T-helper 17 cell (primary cell): ENCODE measurements at places on chromosomes 4 and X. TPM values are rescaled to one million over a fixed set of nuclear protein-coding genes. Genes with fewer than 3 reads are reported as not detected.

DNA sequence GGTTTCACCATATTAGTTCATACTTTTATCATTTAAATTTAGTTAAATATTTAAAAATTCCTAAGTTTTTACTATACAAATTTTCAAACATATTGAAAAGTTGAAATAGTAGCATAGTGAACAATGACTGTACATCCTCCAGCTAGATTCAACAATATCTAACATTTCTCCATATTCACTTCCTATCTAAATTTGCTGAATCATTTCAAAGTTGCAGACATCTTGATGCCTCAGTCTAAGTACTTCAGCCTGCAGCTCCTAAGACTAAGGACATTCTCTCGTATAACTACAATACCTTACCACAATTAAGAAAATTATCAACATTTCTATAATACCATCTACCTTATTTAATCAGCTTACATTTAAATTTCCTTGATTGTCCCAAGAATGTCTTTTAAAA, 132.7 kb downstream of the TMEM164 start:
- H3K36me3 ChIP-seq: no peaks in the 10 kb centered on the region
- H3K4me1 ChIP-seq: peaks cover 2% of the 10 kb centered on the region
- H3K27ac ChIP-seq: no peak overlapping the region
- DNase-seq: no peak
- no peaks in the 10 kb centered on the region for H3K27me3 ChIP-seq

DUSP9 gene
- total RNA-seq: not detected

KLHL8 gene
- total RNA-seq: 7.9 TPM

DNA sequence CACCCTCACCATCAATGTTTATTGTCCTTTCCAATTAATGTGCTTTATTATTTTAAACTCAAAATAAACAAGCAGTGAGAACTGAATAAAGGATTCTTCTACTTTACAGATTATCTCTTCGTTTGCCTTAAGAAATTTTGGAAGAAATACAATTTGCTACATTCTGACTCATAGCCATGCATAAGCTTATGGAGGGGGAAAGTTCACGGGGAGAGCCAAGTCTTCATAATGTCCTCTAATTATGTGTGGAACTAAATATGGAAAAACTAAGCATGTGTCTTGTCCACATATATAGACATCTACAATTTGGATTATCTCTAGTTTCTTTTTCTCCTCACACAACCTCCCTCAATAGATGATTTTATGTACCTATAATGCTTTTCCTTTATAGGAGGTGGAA, 17.5 kb downstream of the CXCL13 start:
- H3K36me3 ChIP-seq: no peaks in the 10 kb centered on the region
- DNase-seq: no peak
- H3K4me1 ChIP-seq: peaks cover 6% of the 10 kb centered on the region
- no peak overlapping the region for H3K4me3 ChIP-seq
- peaks cover 25% of the 10 kb centered on the region for H3K27me3 ChIP-seq

HPSE gene
- total RNA-seq: 7.1 TPM

DNA sequence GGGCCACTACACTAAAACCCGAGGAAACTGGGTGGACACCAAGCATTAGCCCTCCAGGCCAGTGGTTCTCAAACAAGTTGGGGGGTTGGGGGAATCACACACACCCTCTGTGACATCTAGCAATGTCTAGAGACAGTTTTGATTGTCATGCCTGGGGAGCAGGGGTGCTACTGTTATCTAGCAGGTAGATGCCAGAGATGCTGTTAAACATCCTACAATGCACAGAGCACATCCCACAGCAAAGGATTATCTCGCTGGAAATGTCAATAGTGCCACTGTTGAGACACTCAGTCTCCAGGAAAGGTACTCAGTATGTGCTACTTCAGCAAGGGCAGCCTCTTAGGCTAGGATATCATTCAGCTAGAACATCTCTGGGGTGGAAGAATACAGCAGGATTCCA, 1.3 kb downstream of the SMC1A start:
- H3K4me1 ChIP-seq: peaks cover 23% of the 10 kb centered on the region
- H3K36me3 ChIP-seq: peaks cover 2% of the 10 kb centered on the region
- H3K4me3 ChIP-seq: peak overlapping the region; percentile 96

DNA sequence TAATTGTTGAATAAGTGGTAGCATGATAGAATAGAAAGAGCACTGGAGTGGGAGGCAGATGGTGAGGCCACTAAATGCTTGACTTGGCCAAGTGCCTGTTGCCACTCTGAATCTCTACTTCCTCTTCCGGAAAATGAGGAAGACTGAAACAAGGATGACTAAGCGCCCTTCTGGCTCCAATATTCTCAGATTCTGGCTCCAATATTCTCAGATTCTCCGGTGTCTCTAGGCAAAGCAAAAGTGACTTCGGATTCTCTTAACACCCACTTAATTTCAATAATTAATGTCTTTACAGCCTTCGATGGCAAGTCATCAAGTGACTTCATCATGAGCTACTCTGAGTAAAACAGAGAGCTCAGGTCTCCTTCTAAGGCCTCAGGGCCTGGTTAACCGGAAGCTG, 402.2 kb upstream of the FGF13 start:
- no peak overlapping the region for H3K4me3 ChIP-seq
- no peaks in the 10 kb centered on the region for H3K4me1 ChIP-seq
- no peak for DNase-seq
- no peaks in the 10 kb centered on the region for H3K36me3 ChIP-seq

FAM184B gene
- total RNA-seq: not detected

- H3K36me3 ChIP-seq: no peaks in the 10 kb centered on the region
- no peak for DNase-seq
- no peak overlapping the region for H3K4me3 ChIP-seq
- H3K4me1 ChIP-seq: no peaks in the 10 kb centered on the region
- H3K27ac ChIP-seq: no peak overlapping the region
Measured at GRCh38 chrX:123193101-123193500, 9.0 kb downstream of the GRIA3 start.

STOX2 gene
- total RNA-seq: not detected

GRCh38 chr4:112327965-112328733, 31.0 kb downstream of the ALPK1 start:
- H3K27me3 ChIP-seq: no peaks in the 10 kb centered on the region
- peaks cover 6% of the 10 kb centered on the region for H3K4me1 ChIP-seq
- H3K27ac ChIP-seq: no peak overlapping the region
- DNase-seq: no peak

DNA sequence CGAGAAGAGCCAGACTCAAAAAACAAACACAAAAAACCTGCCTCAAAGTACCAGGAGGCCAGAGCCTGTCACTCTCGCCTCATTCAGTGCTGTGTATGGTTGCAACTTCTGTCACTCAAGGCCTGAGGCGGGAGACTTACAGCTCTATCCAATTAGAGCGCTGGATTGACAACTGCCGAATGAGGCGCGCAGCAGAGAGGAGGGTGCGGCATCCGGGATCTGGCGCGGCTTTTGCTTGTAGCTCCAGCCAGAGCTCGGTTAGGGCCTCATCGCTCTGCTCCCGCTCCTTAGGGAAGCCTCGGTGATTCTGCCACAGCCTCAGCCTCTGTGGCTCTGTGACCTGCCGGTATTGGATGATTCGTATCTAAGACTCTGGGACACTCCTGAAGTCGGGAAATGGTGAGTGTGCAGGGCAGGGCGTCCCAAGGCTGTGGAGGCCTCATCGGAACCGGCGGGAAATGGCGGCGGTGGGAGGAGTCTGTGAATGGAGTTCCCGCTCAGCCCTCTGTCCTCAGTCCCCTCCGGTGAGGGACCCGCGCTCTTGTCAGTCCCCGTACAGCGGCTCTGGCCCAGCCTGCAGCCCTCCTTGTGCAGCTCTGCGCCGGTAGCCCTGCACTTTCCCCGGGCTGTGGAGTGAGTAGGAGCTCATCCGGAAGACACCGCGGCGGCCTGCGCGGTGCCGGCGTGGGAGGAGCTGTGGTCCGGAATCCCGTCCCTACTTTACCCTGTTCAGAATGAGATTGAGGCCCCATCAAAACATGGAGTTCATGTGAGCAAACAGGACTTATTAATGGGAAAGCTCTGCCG, at the start of gene ZNF718:
Gene ZNF718 (plus strand): TSS at position 227 of the 807 bp plus-strand sequence. CDS start 170 bp downstream, at position 397.
- H3K4me1 ChIP-seq: peaks cover 11% of the 10 kb centered on the region
- H3K27ac ChIP-seq: peak within 1 kb of the TSS; percentile 35
- H3K4me3 ChIP-seq: peak within 1 kb of the TSS; percentile 85
- H3K27me3 ChIP-seq: no peaks in the 10 kb centered on the region
- no peaks in the 10 kb centered on the region for H3K36me3 ChIP-seq

CYBB gene
- total RNA-seq: 2.3 TPM

ADH1C gene
- total RNA-seq: not detected

DNA sequence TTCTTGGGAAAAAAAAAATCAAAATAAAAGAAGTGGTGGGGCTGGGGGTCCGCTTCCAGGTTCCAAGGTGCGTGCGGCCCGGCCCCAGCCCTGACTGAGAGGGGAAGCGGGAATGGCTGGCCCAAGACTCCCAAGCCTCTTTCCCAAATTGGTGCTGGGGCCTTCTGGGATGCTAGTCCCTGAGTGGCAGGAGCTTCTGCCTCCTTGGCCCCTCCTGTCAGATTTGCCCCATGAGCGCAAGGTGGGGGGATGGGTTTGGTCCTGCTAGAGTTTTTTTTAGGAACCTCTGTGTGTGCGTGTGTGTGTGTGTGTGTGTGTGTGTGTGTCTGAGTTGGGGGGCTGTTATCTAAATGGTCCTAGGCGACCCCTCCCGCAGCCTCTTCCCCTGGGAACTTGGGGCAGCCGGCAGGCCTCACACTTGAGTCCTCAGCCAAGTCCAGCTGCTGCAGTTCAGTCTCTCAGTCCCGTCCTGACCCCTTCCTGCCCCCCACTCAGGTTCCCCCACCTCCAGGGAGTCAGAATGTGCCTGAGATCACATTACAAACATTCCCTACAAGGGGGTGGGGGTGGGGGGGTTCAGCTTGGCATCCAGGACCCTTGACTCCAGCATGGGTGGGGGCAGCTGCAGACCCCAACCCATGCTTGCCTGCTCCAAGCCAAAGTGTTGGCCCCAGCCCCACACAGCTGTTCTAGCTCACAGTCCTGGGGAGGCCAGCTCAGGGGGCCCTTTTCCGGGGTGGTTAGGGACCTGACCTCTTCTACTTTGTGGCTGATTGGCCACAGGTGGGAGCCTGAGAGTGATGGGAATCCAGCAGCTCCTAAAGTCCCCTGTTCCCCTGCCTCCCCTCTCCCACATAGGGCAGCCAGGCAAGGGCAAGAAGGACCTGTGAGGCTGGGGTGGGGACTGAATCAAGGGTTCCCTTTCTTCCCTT, 4.0 kb downstream of the EFNB1 start:
- no peak for DNase-seq
- H3K27me3 ChIP-seq: no peaks in the 10 kb centered on the region
- H3K4me1 ChIP-seq: peaks cover 18% of the 10 kb centered on the region
- H3K4me3 ChIP-seq: no peak overlapping the region
- H3K36me3 ChIP-seq: no peaks in the 10 kb centered on the region

DNA sequence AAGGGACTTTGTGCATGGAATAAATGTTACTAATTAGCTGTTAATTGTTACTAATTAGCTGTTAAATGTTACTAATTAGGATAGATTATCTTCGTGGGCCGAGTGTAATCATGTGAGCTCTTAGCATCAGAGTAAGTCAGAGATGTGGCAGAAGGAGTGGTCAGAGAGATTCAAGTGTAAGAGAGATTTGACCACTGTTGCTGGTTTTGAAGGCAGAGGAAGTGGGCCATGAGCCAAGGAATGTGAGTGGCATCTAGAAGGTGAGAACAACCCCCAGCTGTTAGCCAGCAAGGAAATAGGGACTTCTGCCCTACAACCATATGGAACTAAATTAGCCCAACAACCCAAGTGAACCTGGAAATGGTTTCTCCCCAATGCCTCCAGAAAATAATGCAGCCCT, 28.2 kb downstream of the ODAPH start:
- peaks cover 12% of the 10 kb centered on the region for H3K27me3 ChIP-seq
- H3K36me3 ChIP-seq: no peaks in the 10 kb centered on the region
- no peak overlapping the region for H3K4me3 ChIP-seq
- no peaks in the 10 kb centered on the region for H3K4me1 ChIP-seq
- no peak for DNase-seq
- no peak overlapping the region for H3K27ac ChIP-seq

GRCh38 chr4:128690011-128690410, 119.5 kb upstream of the JADE1 start:
- no peak overlapping the region for H3K27ac ChIP-seq
- no peak for DNase-seq
- no peak overlapping the region for H3K4me3 ChIP-seq

GRCh38 chr4:67934628-67935027, 28.7 kb downstream of the TMPRSS11A start:
- H3K4me3 ChIP-seq: no peak overlapping the region
- no peaks in the 10 kb centered on the region for H3K36me3 ChIP-seq
- peaks cover 2% of the 10 kb centered on the region for H3K4me1 ChIP-seq
- DNase-seq: no peak
- H3K27ac ChIP-seq: no peak overlapping the region

GRCh38 chr4:26120098-26120825, 200.6 kb upstream of the RBPJ start:
- no peak overlapping the region for H3K4me3 ChIP-seq
- no peaks in the 10 kb centered on the region for H3K27me3 ChIP-seq
- peaks cover 3% of the 10 kb centered on the region for H3K4me1 ChIP-seq

DCAF4L1 gene
- 0.10 TPM for total RNA-seq

GRCh38 chrX:134236626-134237614, at the start of gene CCDC160:
Gene CCDC160 (plus strand): TSS chrX:134237182. CDS start chrX:134244801, 7,619 bp downstream.
- H3K4me3 ChIP-seq: no peak within 1 kb of the TSS
- H3K27ac ChIP-seq: no peak within 1 kb of the TSS
- no peaks in the 10 kb centered on the region for H3K4me1 ChIP-seq
- DNase-seq: no peak

- H3K36me3 ChIP-seq: no peaks in the 10 kb centered on the region
- H3K27me3 ChIP-seq: peaks cover 21% of the 10 kb centered on the region
- no peaks in the 10 kb centered on the region for H3K4me1 ChIP-seq
- no peak overlapping the region for H3K27ac ChIP-seq
- no peak overlapping the region for H3K4me3 ChIP-seq
Measured at GRCh38 chr4:26558166-26558895, 25.6 kb upstream of the TBC1D19 start.

DNA sequence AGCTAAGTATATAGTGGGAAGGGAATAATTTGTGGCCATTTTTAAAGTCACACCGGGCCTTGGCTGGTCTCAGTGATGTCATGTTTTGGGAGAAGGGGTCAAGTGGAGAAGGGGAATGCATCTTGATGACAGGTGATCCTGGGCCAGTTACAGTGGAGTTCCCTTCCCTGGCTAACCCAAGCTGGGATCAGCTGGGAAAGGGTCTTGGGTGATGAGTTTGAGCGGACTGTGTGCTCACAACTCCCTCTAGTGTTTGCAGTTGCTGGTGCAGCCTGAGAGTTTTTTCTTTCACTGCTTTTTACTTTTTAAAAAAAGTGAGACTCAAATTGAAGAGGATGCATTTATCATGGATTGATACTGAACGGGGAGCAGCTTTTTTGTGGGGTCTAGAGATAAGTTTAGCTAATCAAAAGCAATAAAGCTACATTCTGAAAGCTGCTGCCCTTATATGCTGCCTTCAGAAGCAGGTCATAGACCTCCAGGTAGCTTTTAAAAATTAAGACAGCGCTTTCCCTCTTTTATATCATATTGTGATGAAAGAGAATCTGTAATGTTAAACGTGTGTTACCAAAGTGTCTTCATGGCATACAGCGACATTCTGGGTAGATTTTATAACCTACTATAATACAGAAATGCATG, 164.7 kb downstream of the DCLK2 start:
- H3K4me1 ChIP-seq: peaks cover 4% of the 10 kb centered on the region
- peaks cover 28% of the 10 kb centered on the region for H3K27me3 ChIP-seq
